ENCODE measurements at places on chromosomes 1 and 21. TPM values are rescaled to one million over a fixed set of nuclear protein-coding genes. Genes with fewer than 3 reads are reported as not detected.
A peak's percentile ranks its signal among the peaks of the same experiment; 100 is the strongest.

DNA sequence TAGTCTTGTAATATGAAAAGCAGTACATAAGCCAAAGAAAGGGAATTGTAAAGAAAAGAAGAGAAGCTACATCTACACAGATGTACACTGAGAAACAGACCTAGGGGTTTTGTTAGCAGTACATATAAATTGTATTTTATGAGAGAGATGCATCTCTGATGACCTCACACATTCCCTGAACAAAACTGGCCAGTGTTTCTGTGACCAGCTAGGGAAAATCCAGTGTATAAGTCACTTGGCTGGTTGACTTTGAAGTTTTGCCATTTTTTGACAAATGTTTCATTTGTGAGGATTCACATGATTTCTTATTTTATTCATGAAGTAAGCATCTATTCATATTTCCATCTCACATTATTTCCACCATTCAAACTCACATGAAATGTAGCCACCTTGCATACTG, 28.3 kb upstream of the DYNLT5 start:
- no peak overlapping the region for H3K27ac ChIP-seq
- peaks cover 6% of the 10 kb centered on the region for H3K4me1 ChIP-seq

DNA sequence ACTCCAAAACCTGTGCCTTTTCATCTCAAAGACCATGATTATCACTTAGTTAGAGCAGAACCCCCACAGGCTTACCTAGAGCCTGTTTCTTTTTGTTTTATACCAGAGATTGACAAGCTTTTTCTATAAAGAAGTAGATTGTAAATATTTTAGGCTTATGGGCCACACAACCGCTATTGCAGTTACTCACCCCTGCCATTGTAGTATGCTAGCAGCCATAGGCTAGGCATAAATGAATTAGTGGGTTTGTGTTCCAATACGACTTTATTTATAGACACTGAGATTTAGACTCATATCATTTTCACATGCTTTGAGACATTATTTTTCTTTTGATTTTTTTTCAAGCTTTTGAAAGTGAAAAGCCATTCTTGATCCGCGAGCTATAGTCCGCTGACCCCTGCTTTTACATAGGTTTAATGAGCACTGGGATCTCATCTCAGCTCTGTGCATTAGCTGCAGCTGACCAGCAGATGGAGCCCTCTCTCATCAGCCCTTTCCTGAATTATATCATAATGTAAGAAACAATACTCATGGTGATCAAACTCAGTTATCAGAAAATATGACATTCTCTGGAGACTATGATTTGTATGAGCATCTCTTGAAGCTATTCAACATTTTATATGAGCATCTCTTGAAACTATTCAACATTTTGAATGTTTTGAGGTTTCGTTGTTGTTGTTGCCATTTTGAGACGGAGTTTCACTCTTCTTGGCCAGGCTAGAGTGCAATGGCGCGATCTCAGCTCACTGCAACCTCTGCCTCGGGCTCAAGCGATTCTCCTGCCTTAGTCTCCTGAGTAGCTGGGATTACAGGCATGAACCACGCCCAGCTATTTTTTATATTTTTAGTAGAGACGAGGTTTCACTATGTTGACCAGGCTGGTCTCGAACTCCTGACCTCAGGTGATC, 111.9 kb upstream of the L1TD1 start:
- H3K36me3 ChIP-seq: no peaks in the 10 kb centered on the region
- no peak overlapping the region for H3K27ac ChIP-seq
- H3K4me3 ChIP-seq: no peak overlapping the region
- DNase-seq: peak; percentile 58

GRCh38 chr1:213549982-213550381, 437.8 kb upstream of the PROX1 start:
- H3K27me3 ChIP-seq: no peaks in the 10 kb centered on the region
- H3K4me3 ChIP-seq: no peak overlapping the region
- no peak overlapping the region for H3K27ac ChIP-seq
- H3K4me1 ChIP-seq: no peaks in the 10 kb centered on the region
- no peak for DNase-seq

ATP6V1G3 gene
- total RNA-seq: not detected

- peak overlapping the region; percentile 97 for H3K27ac ChIP-seq
- peak overlapping the region; percentile 53 for H3K4me3 ChIP-seq
- H3K4me1 ChIP-seq: peaks cover 52% of the 10 kb centered on the region
- H3K36me3 ChIP-seq: peaks cover 50% of the 10 kb centered on the region
- peak; percentile 99 for DNase-seq
- no peaks in the 10 kb centered on the region for H3K27me3 ChIP-seq
These were observed 1.8 kb upstream of the CKS1B start for GRCh38 chr1:154972517-154973343.

DNA sequence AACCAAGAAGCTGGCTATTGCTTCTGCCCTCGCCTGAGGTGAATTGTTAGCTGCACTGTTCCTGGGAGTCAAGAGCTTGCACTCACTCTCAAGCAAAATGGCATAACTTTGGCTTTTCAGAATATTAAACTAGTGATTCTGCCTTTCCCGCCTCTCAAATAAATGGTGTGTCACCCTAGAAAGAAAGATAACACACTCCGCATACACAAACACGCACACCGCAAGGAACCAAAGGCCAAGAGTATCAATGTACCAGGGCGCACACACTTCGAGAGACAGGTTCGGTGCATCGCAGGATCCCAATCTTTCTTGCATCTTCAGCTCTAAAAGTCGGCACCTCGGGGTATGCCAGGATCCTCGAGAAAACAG, 470 bp upstream of the RTCA start:
- H3K27me3 ChIP-seq: no peaks in the 10 kb centered on the region
- H3K4me3 ChIP-seq: peak overlapping the region; percentile 81
- no peak for DNase-seq
- H3K27ac ChIP-seq: peak overlapping the region; percentile 61

- DNase-seq: no peak
- H3K4me1 ChIP-seq: no peaks in the 10 kb centered on the region
- no peak overlapping the region for H3K27ac ChIP-seq
These were observed 31.4 kb downstream of the SZRD1 start for GRCh38 chr1:16398371-16398953.

- H3K36me3 ChIP-seq: no peaks in the 10 kb centered on the region
- H3K27me3 ChIP-seq: no peaks in the 10 kb centered on the region
- H3K27ac ChIP-seq: peak overlapping the region; percentile 91
- peaks cover 29% of the 10 kb centered on the region for H3K4me1 ChIP-seq
- H3K4me3 ChIP-seq: no peak overlapping the region
These were observed 509.0 kb upstream of the CXADR start for GRCh38 chr21:17003763-17004373.

GRCh38 chr1:223180731-223181321, 37.8 kb upstream of the TLR5 start:
- H3K36me3 ChIP-seq: no peaks in the 10 kb centered on the region
- H3K4me1 ChIP-seq: peaks cover 17% of the 10 kb centered on the region
- no peak for DNase-seq
- no peaks in the 10 kb centered on the region for H3K27me3 ChIP-seq
- no peak overlapping the region for H3K4me3 ChIP-seq
- H3K27ac ChIP-seq: no peak overlapping the region
